Fibroblast of skin of right biceps (primary cell): ENCODE measurements at places on chromosomes 2 and 18.

GRCh38 chr18:68679528-68679927 is 35.4 kb downstream of the TMX3 start:
- no peak for DNase-seq

DNA sequence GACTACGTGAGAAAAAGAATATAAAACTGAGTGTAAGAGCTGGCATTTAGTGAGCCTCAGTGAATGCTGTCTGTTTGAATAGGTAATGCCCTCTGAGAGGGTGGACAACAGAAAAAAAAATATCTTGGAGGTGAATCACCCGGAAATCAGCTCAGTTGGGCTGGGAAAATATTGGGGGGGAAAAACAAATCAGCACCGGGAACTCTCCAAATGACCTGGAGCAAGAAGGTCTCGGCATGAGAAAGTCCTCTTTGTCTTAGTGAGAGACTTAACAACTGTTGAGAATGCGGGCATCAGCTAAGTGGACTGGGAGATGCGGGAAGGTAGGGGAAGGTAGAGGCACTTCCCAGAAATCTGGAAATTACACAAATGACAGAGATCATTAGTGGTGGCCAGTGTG is 109.4 kb upstream of the POU3F3 start:
- no peak for DNase-seq

- no peak for DNase-seq
Observed at GRCh38 chr2:187296869-187297268, 151.2 kb downstream of the CALCRL start.

DNA sequence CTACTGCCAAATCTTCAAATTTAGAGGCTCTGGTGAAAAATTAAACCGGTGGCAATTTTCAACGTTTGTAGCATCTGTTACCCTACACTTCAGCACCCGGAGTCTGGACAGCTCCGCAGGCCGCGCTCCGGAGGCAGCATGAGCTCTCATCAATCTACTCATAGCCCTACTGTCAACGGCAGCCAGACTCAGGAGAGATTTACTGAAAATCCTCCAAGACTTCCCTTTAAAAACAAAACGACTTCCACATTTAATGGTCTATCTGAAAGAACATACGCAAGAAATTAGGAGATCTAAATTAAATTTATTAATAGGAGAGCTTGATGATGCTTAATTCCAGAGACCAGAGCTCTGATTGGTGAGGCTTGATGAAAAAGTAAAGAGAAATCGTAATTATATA is 970 bp upstream of the ADCYAP1 start:
- DNase-seq: peak; percentile 52

- no peak for DNase-seq
Observed at GRCh38 chr18:28541276-28541930, 364.5 kb upstream of the CDH2 start.

- peak; percentile 33 for DNase-seq
Observed at GRCh38 chr2:145273840-145274239, 753.9 kb upstream of the ZEB2 start.

DNA sequence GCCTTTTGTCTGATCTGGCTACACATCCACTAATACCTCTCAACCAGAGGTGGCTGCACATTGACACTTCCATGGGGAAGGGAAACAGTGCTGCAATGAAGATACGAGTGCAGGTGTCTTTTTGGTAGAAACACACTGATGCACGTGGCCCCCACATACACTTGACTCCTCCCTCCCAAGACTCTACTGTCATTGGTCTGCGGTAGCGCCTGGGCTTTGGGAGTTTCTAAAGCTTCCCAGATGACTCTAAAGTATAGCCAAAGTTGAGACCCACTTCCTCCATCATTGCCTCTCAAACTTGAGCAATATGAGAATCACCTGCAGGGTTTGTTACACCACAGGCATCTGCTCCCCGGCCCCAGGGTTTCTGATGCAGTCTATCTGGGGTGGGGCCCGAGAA is 11.0 kb downstream of the SLC14A1 start:
- no peak for DNase-seq

GRCh38 chr2:9708683-9709538 is 78.1 kb upstream of the YWHAQ start:
- DNase-seq: no peak

GRCh38 chr2:45009928-45010701 is 863 bp upstream of the SIX2 start:
- peak; percentile 39 for DNase-seq

GRCh38 chr2:159010340-159010739 is 41.9 kb downstream of the TANC1 start:
- peak; percentile 82 for DNase-seq

GRCh38 chr2:172091000-172091641 is 5.8 kb downstream of the DLX1 start:
- no peak for DNase-seq

DNA sequence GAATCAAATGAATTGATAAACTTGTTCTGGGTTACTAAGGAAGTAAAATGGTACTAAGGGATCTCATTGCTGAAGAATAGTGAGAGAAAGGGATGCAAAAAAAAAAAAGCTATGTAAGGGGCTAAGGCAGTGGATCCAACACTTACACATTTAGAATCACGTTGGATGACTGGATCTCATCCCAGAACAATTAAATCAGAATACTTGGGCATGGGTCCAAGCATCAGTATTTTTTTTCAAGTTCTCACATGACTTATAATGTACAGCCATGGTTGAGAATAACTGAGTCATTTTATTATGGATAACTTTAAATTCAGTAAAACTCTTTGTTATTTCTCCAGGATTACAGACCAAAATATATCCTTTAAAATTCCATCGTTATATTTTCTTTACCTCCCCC is 8.5 kb downstream of the DSC1 start:
- no peak for DNase-seq

DNA sequence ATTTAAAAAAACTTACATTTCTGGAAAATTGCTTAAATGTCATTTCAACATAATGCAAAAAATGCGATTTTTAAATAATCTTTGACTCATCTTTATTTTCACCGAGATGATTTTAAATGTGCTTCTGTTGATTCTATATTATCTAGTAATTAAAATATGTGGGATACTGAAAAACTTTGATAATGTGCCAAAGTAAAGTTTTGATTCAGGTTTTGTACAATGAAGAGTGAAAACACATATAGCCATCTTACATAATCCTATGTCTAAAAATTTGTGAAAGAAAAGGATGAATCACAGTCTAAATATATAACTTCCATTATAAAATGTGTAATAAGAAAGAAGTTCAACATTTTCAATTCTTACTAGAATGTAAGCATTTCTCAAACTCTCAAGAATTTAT is 204.3 kb upstream of the ZC3H15 start:
- peak; percentile 3 for DNase-seq

- DNase-seq: no peak
Observed at GRCh38 chr2:42261518-42262195, 92.5 kb downstream of the EML4 start.

DNA sequence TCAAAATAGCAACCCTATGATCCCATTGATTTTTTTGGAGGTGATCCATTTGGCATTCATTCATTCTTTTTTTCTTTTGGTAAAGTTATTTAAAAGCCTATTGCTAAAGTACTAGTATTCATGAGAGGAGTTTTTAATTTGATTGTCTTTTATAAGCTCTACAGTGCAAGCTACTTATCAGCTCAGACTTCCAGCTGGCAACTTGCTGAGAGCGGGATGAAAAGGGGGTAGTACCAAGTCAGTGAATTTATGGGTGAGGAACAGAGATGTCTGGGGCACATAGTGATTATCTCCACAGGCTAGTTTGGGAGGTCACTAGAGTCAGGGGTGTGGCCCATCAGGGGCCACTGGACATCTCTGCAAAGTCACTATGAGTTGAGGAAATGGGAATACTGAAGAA is 202.4 kb downstream of the PIK3C3 start:
- no peak for DNase-seq

DNA sequence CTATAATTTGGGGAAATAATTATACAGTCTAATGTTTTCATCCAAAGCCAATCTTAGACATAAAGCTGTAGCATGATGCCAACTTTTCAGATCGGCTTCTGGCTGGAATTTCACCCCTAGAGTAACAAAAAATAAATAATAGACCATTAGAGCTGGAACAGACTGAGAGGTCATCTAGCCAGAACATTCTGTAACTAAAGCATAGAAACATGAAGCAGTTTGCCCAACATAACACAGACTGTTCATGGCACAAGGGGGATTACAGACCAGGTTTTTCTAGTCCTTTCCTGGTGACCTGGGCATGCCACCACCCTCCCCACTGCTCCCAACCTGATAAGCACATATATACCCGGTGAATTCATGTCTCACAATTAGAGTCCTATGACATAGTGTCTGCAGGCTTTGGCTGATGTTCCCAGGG is 116.4 kb upstream of the PPP1CB start:
- no peak for DNase-seq

DNA sequence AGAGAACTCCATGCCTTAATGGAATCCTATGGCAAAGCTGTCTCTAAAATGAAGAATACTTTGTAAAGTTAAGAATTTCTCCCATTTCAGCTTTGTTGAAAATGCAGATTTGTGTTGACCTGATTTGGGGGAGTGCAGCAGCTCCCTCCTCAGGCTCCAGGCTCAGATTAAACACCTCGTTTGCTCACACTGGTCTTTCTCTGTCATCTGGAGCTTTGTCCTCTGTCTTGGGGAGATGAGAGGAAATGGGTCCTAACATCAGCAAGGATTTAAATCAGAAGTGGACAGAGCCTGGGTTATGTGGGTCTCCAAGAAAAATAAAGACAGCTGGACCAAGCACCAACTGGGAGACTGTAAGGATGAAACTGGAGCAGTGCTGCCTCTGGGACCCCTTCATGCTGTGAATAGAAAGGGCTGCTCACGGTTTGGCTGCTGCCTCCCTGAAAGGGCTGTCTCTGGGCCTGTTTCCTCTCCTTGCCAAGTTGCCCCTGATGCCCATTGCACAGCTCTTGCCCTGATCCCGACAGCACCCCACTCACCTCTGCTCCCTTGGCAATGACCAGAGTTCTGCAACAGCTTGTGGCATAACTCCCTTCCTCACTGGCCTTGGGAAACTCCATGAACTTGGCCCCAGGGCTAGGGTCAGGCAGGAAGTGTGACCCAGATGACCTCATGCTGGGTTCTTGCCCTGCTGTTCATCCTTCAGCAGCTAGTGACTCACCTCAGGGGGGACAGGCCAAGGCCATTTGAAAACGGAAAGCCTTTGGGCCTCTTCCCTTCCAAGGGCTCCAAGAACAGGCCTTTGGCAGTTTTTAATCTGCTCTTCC is 197.2 kb downstream of the CYP26B1 start:
- DNase-seq: no peak

- DNase-seq: no peak
Observed at GRCh38 chr2:195863564-195863963, 205.1 kb downstream of the DNAH7 start.

- no peak for DNase-seq
Observed at GRCh38 chr2:182779323-182779722, 63.3 kb downstream of the DNAJC10 start.

- DNase-seq: no peak
Observed at GRCh38 chr2:20011276-20012031, 1.0 kb downstream of the MATN3 start.

DNA sequence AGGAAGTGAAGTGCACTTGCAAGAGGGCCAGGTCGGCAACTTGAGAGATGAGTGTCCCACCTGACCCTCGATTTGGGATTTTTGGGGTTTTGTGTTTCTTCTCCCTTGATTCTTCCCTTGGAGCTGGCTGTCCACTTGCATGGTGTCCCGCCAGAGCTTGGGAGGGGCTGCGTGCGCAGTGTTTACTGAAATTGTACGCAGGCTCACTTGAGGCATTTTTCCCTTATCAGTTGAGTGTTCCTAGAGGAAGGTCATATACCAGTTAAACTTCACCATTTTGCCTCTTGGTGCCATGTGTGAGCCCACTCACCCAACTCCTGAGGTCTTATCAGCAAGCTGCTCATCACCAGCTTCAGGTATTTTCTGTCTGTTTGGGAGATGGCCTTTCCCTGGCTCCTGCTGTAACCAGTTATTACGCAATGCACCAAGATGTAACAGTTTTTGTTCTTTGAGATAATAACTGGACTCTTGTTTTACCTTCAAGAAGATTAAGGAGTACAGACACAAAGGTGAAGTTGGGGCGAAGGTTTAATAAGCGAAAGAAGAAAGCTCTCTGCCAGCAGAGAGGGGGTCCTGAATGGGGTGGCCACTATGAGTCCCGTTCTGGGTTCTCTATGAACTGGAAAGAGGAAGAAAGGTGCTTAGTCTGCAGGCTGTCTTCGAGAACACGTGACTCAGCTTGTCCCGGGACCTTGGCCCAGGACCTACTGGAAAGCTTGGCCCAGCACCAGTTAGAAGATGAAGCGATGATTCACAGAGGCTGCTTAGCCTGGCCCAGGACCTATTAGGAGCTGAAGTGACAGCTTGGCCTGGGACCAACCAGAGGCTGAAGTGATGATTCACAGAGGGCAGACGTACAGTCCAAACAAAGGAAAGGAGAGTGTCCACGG is 21.5 kb upstream of the TXNL4A start:
- DNase-seq: peak; percentile 94

- no peak for DNase-seq
Observed at GRCh38 chr2:10919410-10919770, 7.7 kb downstream of the KCNF1 start.

GRCh38 chr2:86556508-86556907 is 6.7 kb downstream of the CHMP3 start:
- no peak for DNase-seq

- peak; percentile 9 for DNase-seq
Observed at GRCh38 chr2:164260506-164260905, 360.8 kb downstream of the GRB14 start.

DNA sequence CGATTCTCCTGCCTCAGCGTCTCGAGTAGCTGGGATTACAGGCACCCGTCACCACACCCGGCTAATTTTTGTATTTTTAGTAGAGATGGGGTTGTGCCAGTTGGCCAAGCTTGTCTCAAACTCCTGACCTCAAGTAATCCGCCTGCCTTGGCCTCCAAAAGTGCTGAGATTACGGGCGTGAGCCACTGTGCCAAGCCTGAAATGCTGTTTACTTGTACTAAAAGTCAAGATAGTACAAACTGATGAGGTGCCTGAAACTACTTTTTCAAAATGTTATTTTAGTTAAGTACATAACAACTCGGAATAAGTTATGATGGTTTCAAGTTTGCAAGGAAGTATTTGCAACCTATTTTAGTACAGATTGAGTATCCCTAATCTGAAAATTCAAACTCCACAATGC is 85.7 kb downstream of the CEP192 start:
- DNase-seq: no peak

GRCh38 chr2:239316562-239317465 is 84.0 kb downstream of the HDAC4 start:
- no peak for DNase-seq

DNA sequence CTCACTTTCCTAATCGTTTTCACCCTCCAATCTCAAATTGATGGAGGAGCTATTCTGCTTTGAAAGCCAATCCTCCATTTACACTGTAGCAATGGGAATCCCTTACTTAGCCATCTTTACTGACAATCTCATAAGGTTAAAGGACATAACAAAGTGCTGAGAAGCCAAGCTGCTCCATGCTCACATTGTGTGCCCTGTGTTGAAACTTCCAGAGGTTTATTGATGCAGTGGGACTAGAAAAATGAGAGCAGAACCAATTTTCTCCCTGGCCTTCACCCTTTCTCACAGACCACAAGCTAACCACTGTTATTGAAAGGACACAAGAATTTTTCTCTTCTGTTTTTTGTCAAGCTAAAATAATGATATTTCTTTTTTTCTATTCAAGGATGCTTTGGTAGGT is 63.8 kb downstream of the CSRNP3 start:
- DNase-seq: no peak
